ENCODE measurements at places on chromosomes 2 and 18.

DNA sequence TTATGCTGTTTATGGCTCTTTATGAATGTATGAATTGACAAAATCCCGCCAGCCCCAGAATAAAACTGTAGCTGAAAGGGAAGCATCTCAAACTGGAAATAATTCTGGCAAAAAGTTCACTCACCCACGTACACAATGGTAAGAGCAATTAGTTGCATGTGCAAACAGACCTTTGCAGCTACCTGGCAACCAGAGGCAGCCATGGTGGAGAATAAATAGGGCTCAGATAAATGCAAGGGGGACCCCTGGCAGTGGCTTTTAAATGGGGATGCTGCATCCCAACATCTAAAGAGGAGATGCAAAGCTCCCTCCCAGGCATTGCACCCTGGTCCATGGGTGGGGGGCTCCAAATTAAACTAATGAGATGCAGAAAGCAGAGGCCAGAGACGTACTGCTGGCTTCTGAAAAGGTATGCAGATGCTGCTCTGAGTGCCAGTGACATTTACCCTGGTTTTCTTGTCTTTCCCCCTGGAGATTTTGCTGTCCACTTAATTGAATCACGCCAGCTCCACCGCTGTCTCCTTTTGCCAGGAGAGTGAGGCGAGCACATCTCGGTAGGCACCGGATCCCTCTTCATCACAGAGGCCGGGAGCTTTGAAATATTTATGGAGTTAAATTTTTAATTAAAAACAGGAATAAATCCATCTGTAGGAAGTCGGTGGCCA is 126.6 kb upstream of the NRP2 start:
- no peak for DNase-seq

- no peak for DNase-seq
These were observed 134.9 kb downstream of the FAM161A start for GRCh38 chr2:61718965-61719364.

DNA sequence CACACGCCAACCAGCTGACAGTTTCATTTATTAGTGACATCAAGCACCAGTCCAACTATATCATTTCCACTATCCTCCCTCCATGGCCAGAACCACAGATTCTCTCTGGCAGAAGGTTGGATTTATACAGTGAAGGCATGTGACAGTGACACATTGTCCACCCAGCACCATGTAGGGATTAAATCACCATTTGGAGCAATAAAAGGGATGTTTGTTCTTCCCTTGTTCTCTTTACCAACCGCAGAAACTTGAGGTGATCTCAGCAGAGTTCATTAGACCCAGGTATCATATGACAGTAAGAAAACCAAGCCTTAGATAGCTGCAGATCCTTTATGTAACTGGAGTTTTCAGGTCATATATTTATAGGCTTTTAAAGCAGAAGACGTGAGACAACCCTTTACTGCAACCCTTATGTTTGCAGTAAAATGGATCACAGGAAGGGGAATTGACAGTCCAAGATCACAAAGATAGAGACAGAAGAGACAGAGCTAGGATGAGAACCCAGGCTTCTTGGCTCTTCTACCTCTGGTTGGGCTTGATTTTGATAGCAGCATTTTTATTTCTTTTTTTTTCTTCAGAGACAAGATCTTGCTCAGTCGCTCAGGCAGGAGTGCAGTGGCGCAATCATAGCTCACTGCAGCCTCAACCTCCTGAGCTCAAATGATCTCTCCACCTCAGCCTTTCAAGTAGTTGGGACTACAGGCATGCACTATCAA is 80.1 kb downstream of the XDH start:
- no peak for DNase-seq

- DNase-seq: no peak
These were observed 32.5 kb downstream of the WDR33 start for GRCh38 chr2:127778447-127778846.

- no peak for DNase-seq
These were observed 26.3 kb downstream of the B3GNT2 start for GRCh38 chr2:62222171-62222570.

GRCh38 chr2:106139238-106139935 is 54.7 kb downstream of the UXS1 start:
- DNase-seq: no peak

- no peak for DNase-seq
These were observed 51.4 kb upstream of the SPAG16 start for GRCh38 chr2:213232649-213233437.

DNA sequence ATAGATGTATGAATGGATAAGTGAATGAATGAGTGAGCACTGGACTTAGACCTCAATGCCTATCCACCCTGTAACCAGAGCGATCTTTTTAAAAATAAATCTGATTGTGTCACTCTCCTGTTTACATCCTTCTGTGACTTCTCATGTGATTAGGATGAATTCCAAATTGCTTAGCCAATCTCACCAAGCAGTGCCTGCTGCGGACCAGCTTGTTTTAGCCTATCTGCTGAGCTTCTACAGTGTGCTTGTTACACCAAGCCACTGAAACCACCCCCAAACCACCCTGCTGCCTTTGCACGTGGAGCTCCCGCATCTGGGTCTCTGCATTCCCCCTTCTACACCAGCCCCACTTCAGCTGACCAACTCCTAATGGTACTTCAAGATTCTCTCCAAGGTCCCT is 265.4 kb downstream of the EN1 start:
- no peak for DNase-seq

GRCh38 chr2:27461118-27461517 is 18.9 kb downstream of the KRTCAP3 start:
- no peak for DNase-seq

All from NCI-H1105 (cell line).